ENCODE measurements at places on chromosomes 13 and 19. TPM values are rescaled to one million over a fixed set of nuclear protein-coding genes. Genes with fewer than 3 reads are reported as not detected.

- DNase-seq = peak; percentile 7
Observed at GRCh38 chr13:76677043-76677442, 209.2 kb downstream of the KCTD12 start.

DNA sequence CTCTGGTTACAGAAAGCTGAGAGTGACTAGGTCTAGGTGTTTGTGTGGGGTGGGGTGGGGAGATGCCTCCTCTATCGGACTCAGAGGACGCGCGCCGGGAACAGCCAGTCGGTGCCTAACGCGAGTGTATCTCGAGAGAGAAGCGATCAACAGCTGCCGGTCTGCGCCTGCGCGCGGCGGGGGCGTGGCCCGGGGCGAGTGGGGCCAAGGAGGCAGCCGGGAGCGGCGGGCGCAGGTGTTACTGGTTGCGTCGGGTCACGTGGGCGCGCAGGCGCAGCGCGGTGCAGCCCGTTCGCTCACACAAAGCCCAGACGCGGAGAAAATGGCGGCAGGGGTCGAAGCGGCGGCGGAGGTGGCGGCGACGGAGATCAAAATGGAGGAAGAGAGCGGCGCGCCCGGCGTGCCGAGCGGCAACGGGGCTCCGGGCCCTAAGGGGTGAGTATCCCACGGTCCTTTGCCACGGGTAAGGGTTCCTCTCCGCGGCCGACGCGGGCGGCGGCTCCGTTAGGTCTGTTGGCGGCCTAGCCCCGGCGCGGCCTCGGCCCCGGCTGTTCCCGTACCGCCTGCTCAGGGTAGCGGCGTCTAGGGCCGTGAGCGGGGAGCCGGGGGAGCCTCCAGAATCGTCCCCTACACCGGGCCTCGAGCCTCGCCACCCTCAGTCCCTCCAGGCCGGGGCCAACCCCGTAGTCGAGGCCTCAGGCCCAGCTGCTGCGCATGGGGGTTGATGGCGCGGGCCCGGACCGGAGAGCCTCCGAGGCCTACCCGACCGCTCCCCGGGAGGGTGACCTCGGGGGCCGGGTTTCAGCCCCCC is at the start of gene HNRNPM:
HNRNPM (plus strand) TSS at position 299 of the 811 bp plus-strand sequence; CDS start at position 323, 24 bp downstream.
- peak; percentile 97 for DNase-seq

DNA sequence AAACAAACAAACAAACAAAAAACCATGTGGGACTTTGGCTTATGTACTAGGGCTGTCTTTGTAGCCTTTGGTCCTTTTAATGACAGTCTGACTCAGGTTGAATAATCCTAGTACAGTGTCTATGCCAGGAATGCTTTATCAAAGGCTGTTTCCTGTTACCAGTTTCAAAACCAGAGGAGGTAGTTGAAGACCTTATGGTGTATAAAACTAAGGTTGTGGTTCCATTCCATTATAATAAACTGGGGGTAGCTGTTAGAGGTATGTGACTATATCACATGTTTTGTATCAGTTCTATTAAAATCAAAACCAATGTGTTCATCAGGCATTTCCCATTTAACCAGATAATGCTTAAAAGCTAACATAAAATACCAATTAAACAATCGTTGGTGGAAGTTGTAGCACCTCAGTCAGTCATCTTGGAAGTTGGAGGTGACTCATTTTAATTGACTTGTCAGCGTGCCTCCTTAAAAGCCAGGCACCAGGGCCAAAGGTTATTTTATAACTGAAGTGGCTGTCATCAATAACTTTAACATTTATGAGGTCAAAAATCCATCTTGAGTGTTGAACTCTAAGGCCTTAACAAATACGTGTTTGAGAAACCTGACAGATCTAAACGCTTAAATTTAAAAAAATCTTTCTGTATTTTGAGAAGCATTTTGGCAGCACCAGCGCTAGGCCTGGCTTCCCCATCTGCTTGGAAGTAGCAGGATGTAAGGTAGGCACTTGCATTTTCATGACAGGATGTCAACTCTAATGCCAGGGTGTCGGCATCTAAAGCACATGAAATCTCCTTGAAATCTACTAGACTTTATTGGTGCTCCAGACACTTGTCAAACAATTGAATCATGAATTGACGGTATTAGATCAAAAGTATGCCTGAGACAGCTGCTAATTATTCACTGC is 162.5 kb downstream of the LMO7 start:
- no peak for DNase-seq

DNA sequence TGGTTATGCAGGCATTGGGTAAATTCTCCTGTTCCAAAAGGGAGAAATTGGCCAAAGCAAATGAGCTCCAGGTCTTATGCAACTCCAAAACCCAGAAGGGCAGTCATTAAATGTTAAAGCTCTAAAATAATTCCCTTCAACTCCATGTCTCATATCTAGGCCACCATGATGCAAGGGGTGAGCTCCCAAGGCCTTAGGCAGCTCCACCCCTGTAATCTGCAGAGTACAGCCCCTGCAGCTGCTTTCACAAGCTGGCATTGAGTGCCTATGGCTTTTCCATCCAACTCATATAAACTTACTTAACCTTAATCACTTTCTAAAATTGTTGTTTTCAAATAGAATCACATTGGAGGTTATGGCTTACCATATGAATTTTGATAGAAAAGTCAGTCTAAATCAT is 44.7 kb upstream of the ZNF429 start:
- DNase-seq = no peak

DNA sequence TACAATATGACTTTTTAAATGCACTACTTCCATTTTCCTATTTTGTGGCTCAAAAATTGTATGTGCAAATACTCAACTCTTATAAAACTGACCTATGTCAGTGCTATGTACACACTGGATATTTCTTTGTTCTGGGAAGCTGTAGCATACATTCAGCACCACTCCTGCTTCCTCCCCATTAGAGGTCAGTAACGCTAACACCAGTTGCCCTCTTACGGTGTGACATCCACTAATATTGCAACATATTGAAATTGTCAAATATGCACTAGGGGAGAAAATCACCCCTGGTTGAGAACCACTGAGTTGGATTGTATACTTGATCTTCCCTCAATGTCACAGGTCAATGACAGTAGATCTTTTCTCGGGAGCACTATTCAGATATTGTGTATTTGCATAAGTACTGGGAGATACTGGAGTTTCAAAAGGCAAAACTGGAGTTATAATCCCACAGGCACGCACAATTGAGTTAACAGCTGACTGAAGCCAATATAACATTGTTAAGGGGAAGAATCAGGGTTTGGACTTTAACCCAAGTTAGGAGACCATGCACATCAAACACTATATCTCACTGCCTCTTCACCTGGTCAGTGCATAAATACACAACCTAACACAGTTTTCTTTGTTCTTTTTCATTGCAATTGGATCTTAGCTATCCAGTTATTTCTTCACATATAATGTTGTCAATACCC is 1276.5 kb upstream of the MIR17HG start:
- DNase-seq = no peak

GRCh38 chr13:79675931-79676660 is 195.1 kb downstream of the NDFIP2 start:
- DNase-seq = no peak

- no peak for DNase-seq
Observed at GRCh38 chr19:40610396-40611064, 9.4 kb downstream of the LTBP4 start.

GRCh38 chr19:19657397-19657783 is 6.1 kb downstream of the ATP13A1 start:
- no peak for DNase-seq

GRCh38 chr13:108734676-108735075 is 105.3 kb downstream of the MYO16 start:
- DNase-seq = no peak

DNA sequence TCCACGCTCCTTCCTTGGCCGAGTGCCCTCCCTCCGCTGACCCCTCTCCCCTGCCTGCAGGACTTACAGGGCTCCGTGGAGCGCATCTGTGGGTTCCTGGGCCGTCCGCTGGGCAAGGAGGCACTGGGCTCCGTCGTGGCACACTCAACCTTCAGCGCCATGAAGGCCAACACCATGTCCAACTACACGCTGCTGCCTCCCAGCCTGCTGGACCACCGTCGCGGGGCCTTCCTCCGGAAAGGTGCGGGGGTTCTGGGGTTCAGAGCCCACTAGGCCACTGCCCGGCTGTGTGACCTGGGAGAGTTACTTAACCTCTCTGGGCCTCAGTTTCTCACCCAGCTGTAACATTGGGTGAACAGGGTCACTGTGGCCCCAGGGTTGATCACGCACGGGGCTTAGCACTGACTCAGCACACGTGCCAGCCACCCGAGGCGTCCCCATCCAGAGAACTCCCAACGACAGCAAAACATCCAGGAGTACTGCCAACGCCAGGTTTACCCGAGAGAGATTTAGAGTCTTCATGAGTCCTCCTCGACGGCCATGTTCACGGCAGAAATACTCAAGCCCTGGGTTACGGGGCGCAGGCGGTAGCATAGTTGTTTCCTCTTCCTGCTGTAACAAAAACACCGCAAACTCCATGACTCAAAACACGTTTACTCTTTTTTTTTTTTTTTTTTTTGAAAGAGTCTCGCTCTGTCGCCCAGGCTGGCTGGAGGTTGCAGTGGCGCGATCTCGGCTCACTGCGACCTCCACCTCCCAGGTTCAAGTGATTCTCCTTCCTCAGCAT is 9.7 kb upstream of the SPACA4 start:
- no peak for DNase-seq

- DNase-seq = peak; percentile 29
Observed at GRCh38 chr13:95643936-95644598, 439 bp downstream of the DZIP1 start.

DNA sequence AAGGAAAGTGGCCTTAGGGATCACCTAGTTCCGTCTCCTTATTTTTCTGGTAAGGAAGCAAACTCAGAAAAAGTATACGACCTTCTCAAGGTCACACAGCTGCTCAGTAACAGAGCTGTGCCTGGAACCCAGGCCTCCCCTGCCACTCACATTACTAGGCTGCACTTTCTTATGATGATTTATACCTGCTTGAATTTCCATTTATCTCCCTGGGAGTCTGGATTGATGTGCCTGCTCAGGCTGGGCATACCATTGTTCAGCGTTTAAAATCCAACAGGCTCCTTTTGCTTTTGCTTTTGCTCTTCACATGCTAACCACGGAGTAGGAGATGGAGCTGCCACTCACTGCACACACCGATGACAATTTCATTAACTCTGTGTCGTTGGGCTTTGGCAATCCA is 241.0 kb downstream of the OLFM4 start:
- DNase-seq = no peak

DNA sequence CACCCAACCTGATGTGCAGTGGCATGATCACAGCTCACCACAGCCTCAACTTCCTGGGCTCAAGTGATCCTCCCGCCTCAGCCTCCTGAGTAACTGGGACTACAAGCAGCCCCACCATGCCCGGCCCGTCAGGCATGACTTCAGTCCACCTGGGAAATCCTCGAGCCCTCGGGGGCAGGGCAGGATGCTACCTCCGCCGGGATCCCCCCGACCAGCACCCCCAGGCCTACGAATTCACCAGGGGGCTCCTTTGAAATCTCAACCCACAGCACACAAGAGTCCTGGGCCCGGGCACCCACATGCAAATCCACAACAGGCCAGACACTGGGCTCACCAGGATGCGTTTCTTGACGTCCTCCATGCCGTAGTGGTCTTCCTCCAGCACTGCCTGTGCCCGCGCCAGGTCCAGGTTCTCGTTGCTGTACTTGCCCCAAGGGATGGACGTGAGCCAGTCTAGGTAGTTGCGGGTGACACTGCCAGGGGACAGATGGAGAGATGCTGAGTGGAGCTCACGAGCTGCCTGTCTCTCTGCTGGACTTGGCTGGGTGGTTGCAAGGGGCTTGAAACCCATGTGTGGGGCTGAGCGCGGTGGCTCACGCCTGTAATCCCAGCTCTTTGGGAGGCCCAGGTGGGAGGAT is 10.5 kb downstream of the RPL36 start:
- DNase-seq = no peak

DNA sequence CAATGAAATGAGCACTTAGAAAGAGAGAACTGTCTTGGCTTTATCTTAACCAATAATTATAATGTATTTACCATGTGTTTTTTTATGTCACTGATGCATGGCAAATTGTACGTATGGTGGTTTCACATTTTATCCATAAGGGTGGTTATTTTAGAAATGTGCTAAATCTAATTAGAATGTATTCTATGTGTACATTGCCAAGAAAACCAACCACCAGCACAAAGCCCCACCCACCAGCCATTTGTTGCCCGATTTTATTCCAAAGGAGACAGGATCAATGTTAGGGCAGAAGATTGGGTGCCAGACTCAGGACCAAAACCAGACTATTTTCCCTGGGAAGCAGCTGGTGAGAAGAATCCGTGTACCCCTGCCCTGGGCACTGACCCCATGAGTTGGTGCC is 63.0 kb upstream of the SOX1 start:
- no peak for DNase-seq

DNA sequence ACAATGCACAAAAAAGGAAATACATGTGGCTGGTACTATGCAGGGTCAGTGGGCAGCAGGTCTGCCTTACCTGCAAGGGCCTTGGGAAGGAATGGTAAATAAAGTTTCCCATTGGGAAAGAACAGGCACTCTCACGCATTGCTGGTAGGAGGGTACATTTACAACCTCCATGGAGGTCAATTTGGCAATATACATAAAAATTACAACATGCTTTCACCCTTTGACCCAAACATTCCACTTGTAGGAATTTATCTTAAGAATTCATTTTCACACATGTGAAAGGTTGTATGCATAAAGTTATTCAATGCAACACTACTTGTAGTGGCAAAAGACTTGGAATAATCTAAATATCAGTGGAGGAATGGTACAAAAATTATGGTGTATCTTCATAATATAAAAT is 216.4 kb downstream of the DLEU7 start:
- DNase-seq = no peak

DNA sequence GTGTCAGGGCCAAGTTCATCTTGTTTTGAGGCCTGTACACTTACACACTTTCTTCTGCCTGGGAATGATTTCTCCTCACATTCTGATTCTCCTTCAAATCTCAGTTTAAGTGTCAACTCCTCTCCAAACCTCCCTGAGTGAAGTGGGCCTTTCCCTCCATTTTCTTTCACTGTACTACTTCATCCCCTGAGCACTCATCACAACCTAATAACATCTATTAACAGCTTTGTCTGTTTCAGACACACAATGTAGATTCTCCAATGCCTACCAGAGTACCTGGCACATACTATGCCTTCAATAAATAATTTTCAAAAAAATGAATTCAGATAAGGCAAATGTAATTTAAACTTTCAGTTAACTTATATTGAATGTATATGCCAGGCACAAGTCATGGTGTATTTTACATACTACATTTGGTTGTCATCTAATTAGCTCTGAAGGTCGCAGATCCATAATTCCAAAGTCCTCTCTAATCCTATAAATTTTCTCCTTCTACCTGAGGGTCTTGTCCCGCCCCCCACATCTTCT is 357 bp upstream of the COG6 start:
- no peak for DNase-seq

- peak; percentile 80 for DNase-seq
Observed at GRCh38 chr13:52850396-52851136, 2.1 kb upstream of the PCDH8 start.

- DNase-seq = no peak
Observed at GRCh38 chr13:21075011-21075378, 13.6 kb upstream of the LATS2 start.

GRCh38 chr13:45782327-45783045 is 69.1 kb downstream of the SIAH3 start:
- no peak for DNase-seq

- no peak for DNase-seq
Observed at GRCh38 chr19:57637379-57637778, 4.4 kb downstream of the ZNF211 start.

GRCh38 chr13:48769107-48769704 is 115.5 kb downstream of the CYSLTR2 start:
- DNase-seq = peak; percentile 77

- DNase-seq = no peak
Observed at GRCh38 chr13:22883956-22884355, 296.8 kb upstream of the SGCG start.

Gene PROZ
- 3.5 TPM for polyA plus RNA-seq

Gene VSTM1
- not detected for polyA plus RNA-seq

Gene RFXAP
- polyA plus RNA-seq = 10.1 TPM

Gene VSTM2B
- not detected for polyA plus RNA-seq

Gene SYT5
- 0.47 TPM for polyA plus RNA-seq

Gene MUC16
- polyA plus RNA-seq = 0.06 TPM

Gene ZNF415
- 22.0 TPM for polyA plus RNA-seq
